ENCODE measurements at places on chromosomes 2 and 18.

DNA sequence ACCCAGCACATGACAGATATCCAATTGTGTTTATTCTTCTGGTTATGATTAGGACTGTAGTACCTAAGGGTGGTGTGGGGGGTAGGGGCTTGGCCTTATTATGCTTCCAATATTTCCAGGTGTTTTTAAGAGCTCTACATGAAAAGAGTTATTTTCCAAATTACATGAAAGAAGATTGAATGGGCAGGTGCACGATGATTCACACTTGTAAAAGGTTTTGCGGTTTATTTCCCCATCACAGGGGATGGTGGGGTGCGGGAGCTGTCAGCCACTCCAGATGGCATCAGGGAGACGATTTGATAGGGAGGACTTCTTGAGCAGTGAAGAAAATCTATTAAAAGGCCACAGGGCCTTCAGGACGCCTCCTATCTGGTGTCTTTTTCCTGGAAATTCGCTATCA lies 15.1 kb upstream of the CCBE1 start:
- DNase-seq = no peak

DNA sequence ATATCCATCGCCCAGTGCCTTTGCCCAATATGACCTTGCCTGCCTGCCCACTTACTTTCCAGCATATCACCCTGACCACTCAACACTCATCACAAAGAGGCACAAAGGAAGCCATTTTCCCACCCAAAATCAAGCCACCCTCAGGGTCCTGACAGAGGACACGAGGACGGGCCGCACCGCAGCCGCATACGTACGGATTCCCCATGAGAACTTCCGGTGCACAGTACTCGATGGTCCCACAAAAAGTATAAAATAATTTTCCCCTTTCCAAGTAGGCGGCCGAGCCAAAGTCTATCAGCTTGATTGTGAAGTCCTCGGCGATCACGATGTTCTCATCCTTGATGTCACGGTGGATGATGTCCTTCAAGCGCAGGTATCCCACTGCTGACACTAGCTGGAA lies 10.0 kb upstream of the MTERF4 start:
- DNase-seq = no peak

GRCh38 chr2:100643906-100644501 lies 81.2 kb downstream of the PDCL3 start:
- DNase-seq = no peak

GRCh38 chr18:64202863-64203262 lies 54.0 kb upstream of the LINC00305 start:
- DNase-seq = peak; percentile 69

GRCh38 chr2:20422402-20423271 lies 24.2 kb upstream of the RHOB start:
- peak; percentile 83 for DNase-seq

DNA sequence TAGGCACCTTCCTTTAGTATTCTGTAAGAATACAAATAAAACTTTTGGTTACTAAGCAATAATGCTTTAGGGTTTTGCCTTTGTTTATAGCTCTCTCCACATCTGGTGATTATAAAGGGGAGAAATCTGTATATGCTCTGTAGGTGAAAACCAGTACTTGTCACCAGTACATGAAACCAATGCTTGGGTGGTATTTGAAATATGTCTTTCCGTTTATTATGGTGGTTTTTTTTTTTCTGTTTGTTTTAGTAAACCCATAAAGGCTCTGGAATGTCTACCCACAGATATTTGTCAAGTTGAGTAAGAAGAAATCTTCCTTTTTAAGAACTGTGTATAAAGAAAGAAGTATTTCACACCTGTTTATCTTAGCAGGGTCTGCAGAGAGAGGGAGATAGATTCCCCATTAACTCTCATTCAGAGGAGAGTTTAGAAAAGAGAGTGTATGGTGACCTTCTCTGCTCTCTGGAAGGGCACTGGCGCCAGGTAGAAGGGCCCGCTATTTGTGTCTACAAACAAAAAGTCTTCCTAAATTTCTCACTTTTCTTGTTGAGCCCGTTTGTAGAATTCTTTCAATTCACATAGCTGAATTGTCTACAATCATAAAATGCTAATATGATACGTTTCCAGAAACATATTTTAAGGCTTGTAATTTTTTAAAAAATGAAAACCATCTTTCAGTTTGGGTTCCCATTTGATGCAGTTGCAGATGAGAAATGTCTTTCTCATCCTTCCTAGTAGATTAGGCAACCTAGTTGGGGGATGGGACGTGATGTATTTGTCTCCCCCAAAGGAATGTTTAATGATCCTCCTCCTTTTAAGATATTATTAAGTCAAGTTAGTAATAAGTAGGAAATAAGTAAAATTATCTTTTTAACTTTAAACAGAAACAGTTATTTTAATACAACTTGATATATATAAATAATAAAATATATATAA lies 33.9 kb downstream of the MAP3K20 start:
- peak; percentile 96 for DNase-seq
